ENCODE measurements at places on chromosomes 11 and 22.

DNA sequence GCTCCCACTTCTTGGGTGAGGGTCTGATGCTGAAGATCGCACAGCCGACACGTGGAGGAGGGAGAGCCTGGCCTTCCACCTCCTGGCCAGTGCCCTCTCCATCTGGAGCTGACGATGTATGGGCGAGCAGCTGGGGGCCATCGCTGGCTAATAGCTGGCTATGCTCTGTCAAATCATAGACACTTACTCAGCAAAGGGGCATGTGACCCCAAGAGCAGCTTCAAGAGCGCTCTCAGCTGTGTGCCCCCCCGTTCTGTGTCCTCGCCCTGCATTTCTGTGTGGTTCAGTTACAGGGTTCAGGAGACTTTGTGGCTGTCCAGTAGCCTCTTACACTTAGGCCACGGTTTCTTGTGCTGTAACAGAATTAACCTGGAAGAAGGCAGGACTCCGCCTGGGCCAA, 26.4 kb downstream of the FBLN1 start:
- DNase-seq, result no peak

DNA sequence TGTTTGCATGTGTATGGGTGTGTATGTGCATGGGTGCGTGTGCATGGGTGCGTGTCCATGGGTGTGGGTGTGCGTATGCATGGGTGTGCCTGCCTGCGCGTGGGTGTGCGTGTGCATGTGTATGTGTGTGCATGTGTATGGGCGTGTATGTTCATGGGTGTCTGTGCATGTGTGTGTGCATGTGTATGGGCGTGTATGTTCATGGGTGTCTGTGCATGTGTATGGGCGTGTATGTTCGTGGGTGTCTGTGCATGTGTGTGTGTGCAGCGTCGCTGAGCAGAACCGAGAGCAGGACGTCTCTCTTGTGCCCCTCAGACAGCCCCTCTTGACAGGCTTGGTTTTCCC, 13.9 kb downstream of the IL17REL start:
- DNase-seq, result no peak

DNA sequence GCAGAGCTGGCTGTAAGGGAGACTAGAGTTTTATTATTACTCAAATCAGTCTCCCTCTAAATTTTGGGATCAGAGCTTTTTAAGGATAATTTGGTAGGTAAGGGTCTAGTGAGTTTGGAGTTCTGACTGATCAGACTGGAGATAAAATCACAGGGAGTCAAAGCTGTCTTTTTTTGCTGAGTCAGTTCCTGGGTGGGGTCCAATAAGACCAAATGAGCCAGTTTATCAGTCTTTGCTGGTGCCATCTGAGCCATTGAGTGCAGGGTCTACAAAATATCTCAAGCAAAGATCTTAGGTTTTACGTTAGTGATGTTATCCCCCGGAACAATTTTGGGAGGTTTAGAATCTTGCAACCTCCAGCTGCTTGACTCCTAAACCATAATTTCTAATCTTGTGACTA, 935.1 kb upstream of the RAG2 start:
- DNase-seq, result no peak

DNA sequence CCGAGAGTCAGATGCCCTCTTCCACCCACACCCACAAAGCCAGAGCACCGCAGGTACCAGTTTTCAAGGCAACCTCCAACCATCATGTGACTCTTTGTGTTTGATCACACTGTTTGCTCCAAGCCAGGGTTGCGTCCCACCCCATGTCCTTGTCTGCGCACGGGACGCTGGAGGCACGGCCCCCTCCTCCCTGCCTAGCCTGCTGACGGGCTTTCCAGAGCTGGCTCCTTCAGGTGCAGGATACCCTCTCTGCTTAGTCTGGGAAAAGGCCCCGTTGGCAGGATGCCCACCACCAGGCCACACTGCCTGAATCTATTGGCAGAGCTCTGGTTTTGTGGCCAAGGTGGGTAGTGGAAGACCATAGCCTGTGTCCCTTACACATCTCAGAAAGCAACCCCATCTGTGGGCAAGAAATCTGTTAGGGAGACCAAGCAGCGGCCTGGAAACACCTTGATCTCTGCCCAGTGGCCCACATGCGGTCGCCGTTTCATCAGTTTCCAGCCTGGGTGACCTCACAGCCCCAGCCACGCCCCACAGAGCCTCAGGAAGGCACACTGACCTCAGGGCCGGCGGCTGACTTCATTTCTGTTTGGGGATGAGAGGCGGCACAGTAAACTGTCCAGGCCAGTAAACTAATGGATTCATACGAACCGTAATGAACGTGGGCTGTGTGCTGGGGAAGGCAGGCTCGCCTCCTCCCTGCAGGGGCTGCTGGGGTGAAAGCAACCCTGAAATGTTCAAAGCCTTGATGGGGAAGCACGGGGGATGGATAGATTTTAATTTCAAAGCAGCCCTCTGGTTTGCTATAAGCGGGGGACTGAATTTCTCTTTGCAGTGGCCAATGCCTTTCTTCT, 25.8 kb downstream of the CDPF1 start:
- no peak for DNase-seq

GRCh38 chr22:39638958-39639357, 68.4 kb downstream of the CACNA1I start:
- no peak for DNase-seq

DNA sequence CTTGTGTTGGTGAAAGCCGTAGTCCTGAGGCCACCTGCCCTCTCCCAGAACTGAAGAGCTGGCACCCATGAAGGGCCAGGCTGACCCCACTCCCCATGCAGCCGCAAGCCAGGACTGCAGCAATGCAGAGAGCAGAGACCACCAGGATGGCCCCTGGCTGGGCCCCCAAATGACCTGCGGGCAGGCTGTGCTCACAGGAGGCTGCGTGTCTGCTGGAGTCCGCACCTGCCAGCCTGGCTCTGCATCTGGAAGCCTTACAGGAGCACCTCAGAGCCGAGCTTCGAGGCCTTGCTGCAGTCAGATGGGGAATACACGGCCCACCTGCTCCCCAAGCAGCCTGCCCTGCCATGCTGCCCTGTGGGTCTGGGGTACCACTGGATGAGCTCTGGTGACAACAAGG, 1336.8 kb downstream of the TBC1D22A start:
- no peak for DNase-seq

- no peak for DNase-seq
These were observed 14.7 kb upstream of the TUB start for GRCh38 chr11:8066036-8066910.

DNA sequence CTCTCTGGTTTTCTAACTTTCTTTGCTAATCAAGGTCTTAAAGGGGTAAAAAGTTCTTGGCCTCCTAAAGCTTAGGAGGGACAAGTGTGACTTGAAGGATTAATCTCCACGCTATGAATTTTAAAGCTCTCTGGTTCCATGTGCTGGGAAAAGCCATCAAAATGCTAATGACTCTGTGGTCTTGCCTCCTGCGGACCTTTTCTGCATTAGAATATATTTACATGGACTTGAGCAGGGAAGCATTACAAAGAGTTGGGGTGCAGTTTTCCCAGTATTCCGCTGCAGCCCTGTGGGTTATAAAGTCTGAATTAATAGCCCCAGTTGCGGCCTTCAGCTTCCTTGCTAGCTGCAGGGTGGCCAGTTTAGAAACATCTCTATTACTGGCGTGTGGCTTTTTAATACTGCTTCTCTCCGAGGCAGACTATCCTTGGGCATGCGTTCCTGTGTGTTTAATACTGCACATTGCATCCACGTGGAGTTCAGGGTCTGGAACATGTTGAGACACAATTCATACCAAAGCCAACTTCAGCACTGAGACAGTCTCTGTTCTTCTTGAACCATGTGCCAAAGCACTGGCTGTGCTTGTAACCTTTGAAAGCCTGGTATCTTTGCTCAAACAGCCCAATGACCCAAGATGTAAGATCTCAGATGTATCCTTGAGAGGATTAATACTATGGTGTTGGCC, 27.3 kb downstream of the TSPAN18 start:
- no peak for DNase-seq

DNA sequence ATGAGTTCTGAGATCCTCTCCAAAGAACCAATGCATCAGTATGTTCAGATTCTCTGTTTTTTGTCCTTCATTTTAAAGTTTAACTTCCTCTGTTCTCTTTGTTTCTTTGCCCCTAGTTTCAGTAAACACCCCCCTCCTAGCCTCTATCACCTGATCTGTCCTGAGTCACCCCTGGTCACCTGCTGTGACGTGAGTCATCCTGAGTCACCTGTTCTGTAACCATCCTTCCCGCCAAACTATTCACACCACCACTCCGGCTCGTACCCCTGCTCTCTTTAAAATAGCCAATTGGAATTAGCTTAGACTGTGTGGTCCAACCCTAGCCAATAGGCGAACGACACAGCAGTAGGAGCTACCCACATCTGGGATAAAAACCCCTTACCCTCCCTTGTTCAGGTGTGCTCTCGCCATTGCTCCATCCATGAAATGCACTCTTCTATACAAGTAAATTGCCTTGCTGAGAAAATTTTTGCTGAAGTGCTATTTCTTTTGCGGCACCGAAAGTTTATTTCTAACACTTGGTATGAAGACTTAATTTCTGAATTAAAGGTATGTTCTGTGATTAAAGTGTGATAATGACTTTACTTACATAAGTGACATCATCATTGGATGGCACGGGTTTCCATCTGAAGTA, 318.4 kb downstream of the AASDHPPT start:
- no peak for DNase-seq

DNA sequence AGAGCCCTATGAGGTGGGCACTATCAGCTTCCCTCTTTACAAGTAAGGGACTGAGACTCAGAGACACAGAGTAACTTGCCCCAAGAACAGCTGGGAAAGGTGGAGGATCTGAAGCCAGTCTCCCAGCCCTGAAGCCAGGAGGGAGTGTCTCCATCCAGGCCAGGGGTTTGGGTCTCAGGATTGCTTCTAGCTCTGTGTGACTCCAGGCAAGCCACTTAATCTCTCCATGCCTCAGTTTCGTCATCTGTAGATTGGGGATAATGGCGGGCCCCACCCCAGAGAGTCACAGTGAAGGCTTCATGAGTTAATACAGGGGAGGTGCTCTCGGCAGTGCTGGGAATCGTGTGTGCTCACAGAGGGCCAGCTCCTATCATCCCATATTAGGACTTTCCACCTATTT, 10.5 kb downstream of the MAP4K2 start:
- DNase-seq, result no peak

DNA sequence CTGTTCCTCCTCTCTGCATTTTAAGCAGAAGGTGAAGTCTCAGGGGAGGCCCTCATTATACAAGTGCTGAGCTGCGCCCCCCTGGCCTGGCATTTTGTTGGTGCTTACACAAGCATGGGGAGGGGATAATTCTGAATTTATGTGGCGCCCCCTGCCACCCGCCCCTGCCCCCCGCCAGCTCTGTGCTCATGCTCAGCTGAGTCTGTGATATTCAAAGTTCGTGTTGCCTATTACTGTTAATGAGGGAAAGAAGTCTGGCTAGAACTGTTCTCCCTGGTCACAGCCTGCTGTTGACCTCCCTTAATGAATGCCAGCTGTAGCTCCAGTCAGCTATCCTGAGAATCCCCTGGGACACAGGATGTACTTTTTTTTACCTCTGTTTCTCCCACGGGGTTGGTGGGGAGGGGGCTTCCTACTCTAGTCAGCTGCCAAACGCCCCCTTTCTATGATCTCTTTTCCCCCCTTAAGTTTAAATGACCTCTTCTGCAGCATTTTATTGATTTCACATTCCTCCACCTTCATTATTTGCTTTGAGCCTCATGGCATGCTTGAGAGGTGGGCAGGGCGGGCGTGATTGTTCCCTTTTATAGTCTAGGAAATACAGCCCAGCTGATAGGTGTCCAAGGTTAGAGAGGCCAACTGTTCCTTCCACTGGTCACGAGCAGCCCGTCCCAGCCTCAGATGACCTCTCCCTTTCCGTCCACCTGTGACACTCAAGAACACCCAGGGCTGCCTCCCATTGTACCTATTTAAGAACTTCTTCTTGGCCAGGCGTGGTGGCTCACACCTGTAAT, 12.2 kb downstream of the USP2 start:
- no peak for DNase-seq

DNA sequence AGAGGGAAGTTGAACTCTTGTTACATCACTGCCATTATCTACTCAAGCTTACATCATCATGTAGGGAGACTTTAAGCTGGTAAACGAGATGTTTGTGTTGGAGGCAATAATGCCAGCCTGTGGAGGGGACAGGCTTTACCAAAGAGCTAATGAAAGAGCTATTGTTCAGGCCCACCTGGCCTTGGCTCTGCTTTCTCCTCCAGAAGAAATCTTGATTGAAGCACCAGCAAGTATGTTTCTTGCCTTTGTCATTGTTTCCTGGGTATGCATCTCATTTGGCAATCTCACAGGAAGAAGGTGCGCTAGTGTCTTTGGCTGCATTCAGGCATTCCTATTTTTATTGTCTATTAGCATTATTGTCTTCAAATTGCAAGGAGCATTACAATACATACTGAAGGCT, 16.7 kb upstream of the CARD18 start:
- no peak for DNase-seq

All from WTC11 (cell line).